ENCODE measurements at places on chromosomes 3 and 15.

GRCh38 chr15:51735228-51736010 lies 2.0 kb downstream of the LYSMD2 start:
- no peak for DNase-seq

- DNase-seq, result no peak
These were observed 20.7 kb upstream of the SLC25A26 start for GRCh38 chr3:66200147-66200546.

- no peak for DNase-seq
These were observed 153.9 kb downstream of the VPS8 start for GRCh38 chr3:184965639-184966430.

DNA sequence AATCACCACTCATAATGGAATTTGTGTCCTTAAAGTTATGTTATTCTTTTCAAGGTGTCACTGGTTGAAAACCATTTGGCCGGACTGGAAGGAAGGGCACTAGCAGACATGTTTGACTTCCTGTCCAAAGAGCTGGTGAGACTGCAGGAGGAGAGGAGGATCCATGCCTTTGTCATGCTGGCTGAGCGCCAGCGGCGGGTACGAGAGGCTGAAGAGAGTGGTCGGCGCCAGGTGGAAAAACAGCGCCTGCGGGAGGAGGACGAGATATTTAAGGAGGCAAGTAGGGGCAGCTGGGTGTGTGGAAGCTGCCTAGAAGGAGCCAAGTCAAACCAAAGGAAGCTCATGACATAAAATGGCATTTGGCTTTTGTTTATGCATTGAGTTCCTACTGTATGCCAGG lies 38.0 kb upstream of the NR1I2 start:
- DNase-seq, result no peak

GRCh38 chr3:39349080-39349479 lies 19.6 kb downstream of the CCR8 start:
- DNase-seq, result no peak

DNA sequence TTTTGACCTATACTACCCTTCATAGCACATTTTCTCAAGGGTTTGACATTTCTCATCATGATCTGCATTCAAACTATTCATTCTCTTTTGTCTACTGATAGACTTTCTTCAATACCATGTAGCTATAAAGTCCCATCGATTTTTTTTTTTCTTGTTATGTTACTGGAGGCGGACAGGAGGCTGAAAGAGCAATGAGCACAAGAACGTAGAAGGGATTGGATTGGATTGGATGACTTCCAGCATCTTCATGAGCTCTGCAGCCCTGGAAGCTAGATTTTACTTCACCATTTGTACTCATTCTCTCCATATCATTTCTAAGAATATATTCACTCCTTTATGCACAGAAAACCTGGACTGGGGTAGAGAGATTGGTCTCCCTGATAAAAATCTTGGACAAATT lies 43.2 kb downstream of the DUT start:
- DNase-seq, result no peak

DNA sequence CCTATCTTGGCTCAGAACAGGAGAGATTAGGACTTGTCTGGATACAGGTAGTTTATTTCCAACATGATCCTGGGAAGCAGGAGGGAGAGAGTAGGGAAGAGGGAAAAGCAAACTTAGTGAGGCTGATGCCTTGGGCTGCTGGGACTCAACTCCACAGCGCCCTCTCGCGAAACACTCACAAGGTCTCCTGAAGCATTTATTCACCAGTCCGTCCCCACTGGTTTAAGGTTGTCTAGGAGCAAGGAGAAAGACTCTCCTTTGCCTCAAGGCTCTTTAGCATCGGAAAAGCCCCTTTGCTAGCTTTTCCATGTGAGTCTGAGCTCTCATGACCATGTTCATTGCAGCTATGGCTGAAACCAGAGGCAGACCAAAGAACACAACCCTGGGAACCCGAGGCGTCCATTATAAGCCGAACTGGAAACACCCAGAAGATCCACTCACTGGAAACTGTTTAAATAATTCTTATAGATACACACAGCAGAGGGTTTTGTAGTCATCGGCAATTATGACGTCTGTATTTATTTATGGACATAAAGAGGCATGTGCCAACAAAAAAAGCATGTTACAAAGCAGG lies 244.5 kb downstream of the CD47 start:
- peak; percentile 26 for DNase-seq

DNA sequence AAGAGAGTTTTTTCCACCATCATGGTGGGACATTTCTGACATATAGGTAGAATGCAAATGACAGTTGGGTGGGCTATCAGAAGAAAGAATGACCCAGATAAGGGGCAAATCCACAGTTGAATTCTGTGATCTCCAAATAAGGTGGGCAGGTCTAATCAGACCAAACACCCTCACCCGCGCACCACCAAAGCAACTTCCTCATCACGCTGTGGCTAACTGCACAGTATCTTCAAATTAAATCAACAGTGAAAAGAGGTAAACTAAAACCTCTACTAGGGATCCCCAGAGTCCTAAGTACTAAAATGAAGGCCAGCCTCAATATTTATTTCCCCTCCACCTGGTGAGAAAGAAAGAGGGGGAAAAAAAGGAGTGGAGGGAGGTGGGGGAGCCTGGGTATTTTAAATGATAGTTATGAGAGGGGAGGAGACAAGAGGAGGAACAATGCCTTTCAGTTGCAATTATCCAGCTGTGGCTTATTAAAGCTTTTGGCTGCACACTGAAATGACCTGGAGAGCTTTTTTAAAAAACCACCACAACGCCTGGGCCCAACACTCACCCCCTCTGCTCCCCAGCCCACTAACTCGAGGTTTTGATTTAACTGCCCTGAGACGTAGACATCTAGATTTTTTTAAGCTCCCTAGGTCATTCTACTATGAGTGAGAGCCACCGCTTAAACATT lies 61.0 kb downstream of the LRIG1 start:
- DNase-seq, result no peak

GRCh38 chr3:113421082-113421481 lies 20.2 kb downstream of the CFAP44 start:
- DNase-seq, result no peak

- DNase-seq, result no peak
These were observed 74.1 kb downstream of the SUMF1 start for GRCh38 chr3:4392992-4393391.

DNA sequence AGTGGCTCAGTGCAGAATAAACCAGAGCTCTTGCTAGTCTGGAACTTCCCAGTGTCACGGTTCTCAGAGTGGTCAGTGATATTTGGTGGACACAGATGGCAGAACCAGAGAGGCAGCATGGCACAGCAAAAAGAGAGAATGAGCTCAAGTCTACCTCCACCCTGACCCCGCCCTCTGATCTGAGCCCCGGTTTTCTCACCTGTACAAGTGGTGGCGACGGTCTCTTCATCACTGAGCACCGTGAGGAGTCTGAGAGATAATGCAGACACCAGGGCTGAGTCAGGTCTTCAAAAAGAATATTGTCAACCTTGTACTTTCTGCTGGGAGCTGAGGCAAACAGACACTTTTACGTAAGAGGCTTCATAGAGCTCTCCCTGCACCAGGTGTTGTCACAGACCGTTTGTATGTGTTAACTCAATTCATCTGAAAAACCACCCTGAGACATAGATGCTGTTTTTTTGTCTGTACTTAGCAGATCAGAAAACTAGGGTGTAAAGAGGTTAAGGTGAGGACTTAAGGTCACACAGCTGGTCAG lies 13.2 kb downstream of the FGD5 start:
- DNase-seq, result no peak

DNA sequence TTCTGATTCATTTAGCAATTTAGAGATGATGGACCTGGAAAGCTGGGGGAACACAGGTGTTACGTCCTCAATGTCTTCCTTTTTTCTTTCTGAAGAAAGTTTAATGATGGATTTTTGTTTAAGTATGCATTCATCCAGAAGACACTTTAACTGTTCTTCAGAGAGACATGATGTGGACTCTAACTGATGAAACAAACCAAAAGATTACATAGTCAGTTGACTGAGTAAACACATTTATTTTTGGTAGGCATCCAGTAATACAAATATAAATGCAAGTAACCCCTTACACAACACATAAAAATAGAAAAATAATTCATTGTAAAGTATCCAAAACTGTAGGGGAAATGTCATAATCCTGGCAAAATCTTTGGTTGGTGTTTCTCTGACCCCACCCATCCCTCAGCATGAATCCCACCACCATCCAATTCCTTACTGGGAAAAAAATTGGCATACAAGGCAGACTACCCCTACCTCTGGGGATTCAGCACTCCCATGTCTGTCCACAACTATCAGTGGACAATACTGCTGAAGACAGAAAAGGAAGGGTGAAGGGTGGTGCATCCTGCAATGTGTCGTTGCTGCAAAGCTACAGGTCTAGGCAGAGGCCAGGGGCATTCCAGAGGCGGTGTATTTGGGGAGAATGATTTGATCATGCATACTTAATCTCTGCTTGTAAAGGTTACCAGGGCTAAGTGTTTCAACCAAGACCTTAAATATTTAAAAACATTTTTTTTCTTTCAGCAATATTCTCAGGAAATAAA lies 37.4 kb downstream of the THBS1 start:
- no peak for DNase-seq

DNA sequence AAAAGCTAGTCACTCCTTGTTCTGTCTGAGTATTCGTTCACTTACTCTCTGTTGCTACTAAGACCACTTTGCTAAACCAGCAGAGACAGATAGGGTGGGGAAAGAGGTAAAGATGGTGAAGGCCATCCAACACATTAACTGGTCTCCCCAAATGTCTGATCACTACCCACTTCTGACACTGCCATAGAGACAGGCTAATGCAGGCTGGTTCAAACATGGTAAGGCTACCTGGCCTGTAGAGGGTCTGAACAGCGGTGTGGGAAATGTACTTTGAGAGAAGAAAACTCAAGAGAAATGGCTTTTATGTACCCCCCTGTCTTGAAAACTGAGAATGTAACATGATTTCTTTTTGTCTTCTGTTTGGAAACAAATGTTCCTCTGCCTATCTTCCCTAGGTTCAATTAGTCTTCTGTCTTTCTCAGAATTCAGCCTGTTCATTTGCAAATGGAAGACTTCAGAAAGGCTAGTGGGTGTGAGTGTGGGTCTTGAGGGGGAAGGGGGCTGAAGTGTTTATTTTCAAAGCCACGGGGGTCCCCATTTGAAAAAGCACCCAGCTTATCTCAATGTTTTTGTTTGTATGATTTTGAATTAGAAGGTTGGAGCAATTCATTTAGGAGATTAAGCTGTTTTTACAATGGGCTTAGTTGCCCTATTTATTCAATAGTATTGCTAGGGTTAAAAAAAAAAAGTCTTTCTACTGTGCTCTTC lies 15.8 kb downstream of the ALDH1A2 start:
- no peak for DNase-seq

DNA sequence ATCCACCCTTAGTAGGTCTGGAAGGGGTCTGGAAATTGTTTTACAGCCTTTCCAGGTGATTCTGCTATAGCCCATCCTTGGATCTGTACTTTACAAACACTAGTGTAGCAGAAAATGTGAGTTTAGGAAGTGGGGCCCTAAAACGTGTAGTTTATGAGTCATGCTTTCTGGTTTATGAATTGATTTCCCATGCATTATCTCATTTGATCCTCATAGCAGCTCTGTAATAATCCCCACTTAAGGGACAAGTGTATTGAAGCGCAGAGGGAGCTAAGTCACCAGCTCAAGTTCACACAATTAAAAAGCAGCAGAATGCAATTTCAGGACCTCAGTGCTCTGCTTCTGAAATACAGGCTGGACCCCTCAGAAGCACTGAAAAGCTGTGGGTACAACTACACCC lies 22.7 kb upstream of the STARD5 start:
- DNase-seq, result no peak

GRCh38 chr3:8445861-8446260 lies 55.8 kb upstream of the LMCD1 start:
- DNase-seq, result peak; percentile 85

DNA sequence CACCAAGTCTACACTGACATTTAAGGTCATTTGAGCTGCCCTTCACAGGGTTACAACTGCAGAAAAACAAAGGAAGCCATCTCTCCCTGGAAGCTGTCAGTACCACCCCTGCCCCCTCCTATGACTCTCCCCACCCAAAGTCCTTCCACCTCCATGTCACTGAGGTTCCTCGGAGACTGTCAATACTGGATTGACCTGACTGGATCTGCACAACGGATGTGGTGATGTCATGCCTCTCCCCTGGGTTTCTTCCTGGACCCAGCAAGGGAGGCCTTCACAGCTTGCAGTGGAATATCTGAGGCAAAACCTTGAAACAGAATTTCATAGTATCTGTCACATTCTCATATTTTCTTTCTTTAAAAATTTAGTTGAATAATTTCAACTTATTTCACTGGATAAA lies 153.5 kb downstream of the CLSTN2 start:
- DNase-seq, result no peak

DNA sequence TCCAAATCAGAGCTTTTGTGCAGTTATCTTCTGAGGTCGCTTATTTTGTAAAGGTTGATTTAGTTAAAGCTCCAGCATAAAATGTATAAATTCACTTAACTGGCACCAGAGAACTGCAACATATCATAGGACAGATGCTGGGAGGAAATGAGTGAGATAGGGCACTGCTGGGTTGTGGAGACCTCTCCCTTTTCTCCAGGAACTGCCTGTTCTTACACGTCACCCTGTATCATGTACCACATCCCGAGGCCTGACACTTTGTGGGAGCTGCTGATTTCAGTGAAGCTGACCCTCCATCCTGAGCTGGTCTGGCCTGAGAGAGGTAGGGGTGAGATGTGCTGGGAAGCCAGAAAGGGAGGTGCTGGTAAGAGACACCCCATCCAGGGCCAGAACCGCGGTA lies 213.8 kb upstream of the FEZF2 start:
- DNase-seq, result no peak

- DNase-seq, result no peak
These were observed 312.7 kb downstream of the MFSD1 start for GRCh38 chr3:159114582-159114981.

- no peak for DNase-seq
These were observed 26.2 kb downstream of the TMOD3 start for GRCh38 chr15:51855612-51856011.

- no peak for DNase-seq
These were observed 14.3 kb upstream of the PIK3R4 start for GRCh38 chr3:130760922-130761321.

DNA sequence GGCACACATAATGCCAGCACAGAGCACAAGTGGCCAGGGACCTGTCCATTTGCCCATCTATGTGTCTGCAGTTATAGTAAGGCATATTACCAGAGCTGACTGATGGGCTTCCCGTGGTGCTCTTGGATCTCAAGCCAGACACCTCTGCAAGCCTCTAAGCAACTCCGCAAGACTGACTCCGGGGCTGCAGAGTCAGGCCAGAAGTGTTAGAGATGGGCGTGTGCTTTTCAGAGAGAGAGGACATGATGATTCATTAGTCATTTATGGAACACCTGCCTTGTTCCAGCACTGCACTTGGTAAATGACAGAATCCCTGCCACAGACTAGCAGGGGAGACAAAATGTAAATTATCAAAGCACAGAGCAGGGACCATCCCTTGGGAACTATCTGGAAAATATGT lies 559.0 kb downstream of the PDCD6IP start:
- DNase-seq, result no peak

Measured in hindlimb muscle (tissue), 1 donor.